ENCODE measurements at places on chromosomes 6 and 20. TPM values are rescaled to one million over a fixed set of nuclear protein-coding genes. Genes with fewer than 3 reads are reported as not detected.

Gene LKAAEAR1
- not detected for total RNA-seq

Gene SAPCD1
- total RNA-seq: 2.4 TPM

- DNase-seq: peak; percentile 78
Measured at GRCh38 chr6:56760842-56761241, 118.2 kb upstream of the DST start.

DNA sequence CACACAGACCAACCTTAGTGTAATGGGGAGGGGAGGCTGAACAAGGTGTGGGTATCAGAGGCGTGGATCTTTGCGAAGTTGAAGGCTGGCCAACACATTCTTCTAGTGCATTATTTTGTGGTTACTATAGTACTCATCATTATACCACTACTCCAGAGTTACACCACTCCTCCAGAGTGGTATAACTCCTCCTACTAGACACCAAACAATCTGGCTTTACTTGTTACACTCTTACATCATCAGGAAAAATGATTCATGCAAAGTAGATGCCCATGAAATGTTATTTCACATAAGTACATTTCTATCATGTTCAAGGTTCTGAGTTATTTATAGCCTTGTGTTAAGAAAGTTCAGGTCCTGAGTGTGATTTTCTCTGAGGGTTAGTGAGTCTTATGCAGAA, 443.1 kb upstream of the OPRM1 start:
- peak; percentile 14 for DNase-seq

DNA sequence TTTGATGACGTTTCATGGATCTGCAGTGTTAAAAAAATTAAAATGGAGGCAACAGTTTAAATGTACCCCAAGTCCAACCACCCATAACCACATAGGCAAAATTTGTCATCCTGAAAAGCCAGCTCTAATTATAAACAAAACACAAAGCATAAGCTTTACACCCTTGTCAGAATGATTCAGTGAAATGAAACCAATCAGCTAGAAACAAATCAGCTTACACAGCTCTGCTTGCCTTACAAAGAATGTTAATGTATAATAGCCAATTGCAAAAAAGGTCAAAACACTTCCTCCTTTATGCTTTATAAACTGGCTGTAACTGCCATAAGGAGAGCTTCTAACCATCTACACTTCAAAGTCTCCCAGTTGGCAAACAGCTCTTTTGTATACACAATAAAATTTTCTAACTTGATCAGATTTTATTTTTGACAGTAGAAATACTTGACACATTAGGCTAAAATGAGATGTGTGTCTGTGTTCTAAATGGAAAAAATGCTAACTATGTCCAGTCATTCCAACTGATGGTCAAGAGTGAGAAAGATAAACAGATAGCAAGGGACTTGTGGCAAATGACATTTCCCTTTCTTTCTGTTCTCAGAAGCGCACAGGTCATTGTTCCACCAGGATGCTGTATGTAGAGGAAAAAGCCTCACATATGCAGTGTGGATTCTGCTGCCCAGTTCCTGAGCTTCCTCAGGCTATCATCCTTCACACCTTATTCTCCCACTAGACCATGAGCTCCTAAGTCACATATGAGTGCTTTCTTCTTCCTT, 344.3 kb upstream of the ID4 start:
- no peak for DNase-seq

- peak; percentile 56 for DNase-seq
Measured at GRCh38 chr6:144278659-144279314, 6.3 kb upstream of the UTRN start.

DNA sequence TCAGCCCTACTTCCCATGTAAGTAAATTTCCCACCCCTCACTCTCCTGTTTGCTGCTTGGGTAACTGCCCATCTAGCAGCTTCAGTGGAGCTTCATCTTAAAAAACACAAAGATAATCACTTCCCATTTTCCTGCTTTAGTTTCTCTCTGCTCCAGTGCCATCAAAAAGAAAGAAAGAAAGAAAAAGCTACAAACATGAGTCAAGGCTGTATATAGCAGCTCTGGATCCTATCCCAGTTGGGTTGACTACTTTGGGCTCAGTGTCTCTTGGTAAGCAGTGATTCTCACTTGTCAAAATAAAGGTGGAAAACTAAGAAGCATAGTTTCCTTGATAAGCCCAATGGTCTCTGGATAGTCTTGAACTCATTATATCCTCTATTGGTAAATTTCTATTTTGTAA, 48.7 kb upstream of the SRPK1 start:
- DNase-seq: no peak

Data from foreskin keratinocyte (primary cell).